NCI-H510A (cell line): ENCODE measurements at places on chromosomes 4 and X.

DNA sequence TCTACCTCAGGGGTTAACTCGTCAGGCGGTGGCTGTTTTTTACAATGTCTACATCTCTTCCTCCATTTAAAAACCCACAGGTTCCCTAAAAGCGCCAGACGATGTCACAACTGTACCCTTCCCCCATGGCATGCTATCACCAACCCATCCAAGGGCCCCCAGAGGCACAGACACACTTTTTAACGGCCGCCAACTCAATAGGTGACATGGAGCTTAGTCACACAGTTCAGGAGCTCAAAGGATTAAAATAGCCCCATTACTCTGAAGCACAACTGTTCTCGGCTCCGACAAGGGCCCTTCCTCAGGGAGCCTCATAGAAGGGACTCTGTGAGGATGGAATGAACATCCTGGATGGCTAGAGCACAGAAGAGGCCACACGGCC is 12.4 kb downstream of the SH3KBP1 start:
- no peak for DNase-seq

DNA sequence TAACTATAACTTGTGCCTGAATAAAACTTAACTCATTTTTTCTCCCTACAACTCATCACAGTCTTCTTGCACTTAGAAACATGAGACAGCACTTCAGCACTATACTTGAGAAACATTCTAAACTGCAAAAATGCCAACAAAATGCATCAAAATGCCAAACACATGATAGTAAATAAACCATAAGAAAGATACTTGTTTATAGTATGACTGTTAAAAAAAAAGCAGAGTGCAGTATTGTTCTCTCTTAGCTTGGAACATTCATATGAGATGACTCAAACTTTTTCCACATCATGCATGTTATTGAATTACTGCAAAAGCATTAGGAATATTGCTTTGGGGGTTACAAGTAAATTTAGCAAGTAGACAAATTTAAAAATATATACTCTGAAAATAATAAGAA is 135.7 kb upstream of the ANXA10 start:
- DNase-seq: no peak

GRCh38 chrX:71514367-71515037 is 18.4 kb upstream of the OGT start:
- DNase-seq: no peak

DNA sequence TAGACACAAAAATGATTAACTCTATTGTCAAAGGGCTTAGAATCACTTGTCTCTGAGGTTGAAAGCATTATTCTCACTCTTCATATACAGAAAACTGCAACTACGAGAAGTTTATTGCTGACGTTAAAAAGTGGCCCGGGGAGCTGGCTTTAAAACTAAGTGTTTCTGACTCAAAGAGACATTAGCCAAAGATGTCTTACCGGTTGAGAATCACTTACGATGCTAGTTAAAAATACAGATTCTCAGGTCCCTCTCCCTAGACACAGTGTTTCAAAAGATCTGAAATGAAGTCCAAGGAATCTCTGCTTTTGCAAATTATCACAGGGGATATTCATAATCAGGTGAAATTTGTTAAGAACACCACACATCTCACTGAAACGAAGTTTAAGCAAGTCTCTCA is 1.2 kb downstream of the GNPDA2 start:
- DNase-seq: no peak

DNA sequence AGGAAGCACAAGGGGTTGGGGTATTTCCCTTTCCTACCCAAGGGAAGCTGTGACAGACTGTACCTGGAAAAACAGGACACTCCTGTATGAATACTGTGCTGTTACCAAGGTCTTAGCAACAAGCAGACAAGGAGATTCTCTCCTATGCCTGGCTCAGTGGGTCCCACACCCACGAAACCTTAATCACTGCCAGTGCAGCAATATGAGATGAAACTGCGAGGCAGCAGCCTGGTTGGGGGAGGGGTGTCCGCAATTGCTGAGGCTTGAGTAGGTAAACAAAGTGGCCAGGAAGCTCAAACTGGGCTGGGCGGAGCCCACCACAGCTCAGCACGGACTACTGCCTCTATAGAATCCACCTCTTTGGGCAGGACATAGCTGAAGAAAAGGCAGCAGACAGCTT is 197.7 kb downstream of the INPP4B start:
- no peak for DNase-seq
